ENCODE measurements at places on chromosomes 7 and 10.

DNA sequence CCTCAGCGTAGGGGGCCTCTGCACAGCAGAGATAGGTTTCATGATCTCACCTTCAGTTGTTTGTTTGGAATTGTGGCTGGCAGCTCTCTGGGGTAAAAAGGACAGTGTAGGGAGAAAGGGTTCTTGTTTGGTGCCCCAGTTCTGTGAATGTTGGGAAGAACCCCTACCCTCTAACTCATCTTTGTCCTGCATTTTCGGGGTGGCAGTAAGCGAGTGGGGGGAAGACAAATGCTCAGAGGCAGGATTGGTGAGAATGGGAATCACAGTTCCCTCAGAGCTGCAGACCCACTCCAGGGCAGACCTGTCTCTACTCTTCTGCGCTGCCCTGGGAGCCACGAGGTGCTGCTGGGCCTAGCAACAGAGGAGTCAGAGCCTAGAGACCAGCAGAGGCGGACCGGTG lies 1.8 kb upstream of the LBX1 start:
- DNase-seq, result no peak

GRCh38 chr10:69728335-69728870 lies 73.3 kb upstream of the COL13A1 start:
- DNase-seq, result no peak

- peak; percentile 36 for DNase-seq
Observed at GRCh38 chr10:110353244-110354119, 48.8 kb upstream of the SMNDC1 start.

DNA sequence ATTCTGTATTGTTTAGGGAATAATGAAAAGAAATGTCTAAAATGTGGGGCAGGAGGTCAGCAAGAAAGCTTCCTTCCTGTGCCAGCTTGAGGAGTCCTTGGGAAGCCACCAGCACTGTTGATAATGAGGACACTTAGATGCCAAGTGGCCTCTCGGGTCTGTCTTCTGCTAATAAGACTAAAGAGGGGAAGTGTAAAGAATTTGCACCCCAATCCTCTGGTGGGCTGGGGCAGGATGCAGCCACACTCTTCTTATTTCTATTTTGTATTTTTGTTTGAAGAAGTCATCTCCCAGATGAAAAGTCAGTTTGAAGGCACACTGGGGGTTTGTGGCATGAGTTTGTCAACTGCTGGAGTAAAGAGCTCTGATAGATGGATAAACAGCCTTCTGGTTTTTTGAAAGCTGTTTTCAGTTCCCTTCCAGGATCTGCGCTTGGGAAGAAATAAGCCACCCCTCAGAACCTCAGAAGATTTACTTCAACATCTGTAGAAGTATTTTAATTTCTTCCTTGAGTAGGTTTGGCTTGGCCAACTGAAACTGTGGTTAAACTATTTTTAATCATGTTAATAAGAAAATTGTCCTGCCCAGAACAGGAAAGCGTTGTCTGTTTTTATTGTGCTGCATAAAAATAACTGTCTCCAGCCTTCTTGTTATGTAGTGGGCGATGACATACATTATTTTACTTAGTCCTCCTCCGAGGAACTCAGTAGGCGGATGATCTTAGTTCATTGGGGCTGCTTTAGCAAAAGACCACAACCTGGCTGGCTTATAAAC lies 128.8 kb upstream of the GPR26 start:
- no peak for DNase-seq

DNA sequence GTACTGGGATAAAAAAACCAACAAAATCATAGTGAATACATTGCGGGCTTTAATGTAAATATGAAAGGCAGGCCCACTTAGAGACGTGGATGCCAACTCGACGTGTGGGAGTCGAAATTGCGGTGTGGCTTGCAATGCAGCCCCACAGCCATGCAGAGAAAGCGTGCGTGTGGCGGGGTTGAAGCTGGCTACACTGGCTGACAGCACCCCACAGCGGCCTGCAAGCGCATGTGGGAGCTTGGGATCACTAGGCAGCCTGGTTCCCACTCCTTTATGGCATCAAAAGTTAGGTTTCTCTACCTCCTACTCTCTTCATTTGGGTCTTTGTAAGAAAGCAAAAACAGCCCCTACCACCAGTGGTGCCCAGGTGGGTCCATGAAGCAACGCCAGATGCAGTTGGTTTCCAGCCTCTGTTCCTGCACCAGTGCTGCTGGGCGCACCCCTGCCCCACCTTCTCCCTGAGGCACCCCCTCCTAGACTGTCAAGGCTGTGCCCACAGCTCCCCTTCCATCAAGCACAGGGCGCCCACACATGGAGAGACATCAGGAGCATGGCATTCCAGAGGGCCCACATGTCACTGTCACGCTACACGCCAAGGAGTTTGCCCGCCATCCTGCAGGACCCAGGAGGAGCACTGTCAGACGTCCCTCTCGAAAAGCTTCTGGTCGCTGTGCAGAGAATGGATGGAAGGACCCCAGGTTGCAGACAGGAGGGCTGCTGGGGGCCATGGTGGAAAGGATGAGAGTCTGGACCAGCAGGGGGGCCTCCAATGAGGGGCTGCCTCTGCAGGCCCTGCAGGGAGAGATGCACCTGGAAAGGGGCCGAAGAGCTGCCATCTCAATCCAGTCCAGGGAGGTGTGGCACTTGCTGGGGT lies 142.9 kb downstream of the PAXIP1 start:
- DNase-seq, result no peak

DNA sequence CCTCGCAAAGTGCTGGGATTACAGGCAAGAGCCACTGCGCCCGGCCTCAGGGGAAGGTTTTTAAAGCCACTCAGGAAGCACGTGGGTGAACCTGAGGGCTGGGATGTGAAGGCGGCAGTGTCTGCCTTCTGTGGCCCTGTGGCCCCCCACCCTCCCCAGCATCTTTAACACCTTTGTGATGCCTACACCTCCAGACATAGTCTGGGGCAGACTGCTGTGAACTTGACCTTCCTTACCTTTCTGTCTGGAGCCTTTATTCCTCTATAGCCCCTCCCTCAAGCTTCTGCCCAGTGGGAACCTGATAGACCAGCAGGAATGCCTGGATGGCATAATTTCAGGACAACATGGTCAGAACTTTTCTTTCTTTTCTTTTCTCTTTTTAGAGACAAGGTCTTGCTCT lies 550.2 kb downstream of the GALNT17 start:
- no peak for DNase-seq

DNA sequence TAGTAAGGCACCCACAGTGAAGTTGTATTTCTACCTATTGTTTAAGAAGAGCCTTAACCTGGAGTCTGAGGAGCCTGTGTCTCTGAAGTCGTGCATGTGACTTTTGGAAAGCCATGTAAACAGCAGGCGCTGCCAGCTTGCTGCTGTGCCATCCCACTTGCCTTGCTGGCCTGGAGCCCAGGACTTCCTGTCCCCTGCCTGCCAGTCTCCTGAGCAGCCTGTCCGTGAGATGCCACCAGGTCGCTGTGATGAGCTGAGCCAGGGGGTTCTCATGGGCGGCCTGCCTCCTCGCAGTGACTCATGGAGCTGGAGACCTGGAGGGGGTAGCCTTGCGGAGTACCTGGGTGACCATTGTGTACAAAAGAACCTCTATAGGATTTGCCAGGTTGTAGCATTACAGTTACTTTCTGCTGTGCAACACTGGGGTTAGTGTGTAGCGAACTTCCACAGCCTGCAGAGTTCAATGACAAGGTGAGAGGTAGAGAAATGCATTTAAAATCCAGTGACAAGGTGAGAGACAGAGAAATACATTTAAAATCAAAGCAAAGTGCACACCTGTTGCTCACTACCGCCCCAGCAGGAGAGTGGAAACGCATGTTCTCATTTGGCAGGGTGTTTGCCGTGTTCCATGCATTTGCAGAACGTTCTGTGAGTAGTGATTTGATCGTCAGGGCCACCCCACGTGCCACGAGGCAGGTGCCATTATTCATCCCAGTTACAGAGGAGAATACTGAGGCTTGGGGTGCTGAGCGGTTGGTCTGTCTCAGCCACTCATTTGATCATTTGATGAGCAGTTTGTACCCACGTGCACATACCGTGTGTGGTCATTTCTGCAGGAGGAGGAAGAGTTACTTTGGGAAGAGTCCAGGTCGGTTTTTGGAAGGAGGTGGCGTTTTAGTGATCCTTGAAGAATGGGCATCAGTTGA lies 36.6 kb upstream of the BHLHA15 start:
- DNase-seq, result no peak

GRCh38 chr7:159118623-159119022 lies 26.0 kb downstream of the VIPR2 start:
- DNase-seq, result no peak

DNA sequence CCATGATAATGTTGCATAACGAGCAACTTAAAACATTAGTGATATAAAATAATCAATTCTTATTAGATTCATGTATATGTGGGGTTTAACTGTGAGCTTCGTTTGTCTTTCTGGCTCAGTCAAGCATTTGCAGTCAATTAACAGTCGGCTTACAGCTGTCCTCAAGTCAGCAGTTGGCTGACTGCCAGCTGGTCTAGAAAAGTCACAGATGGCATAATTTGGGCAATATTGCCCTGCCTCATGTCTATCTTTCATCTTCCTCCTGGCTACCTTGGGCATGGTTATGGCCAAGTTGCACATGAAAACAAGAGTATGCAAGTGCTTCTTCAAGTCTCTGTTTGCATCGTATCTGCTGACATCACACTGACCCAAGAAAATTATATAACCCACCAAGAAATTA lies 186.1 kb upstream of the ZWINT start:
- DNase-seq, result no peak
